ENCODE measurements at places on chromosomes 3 and 15.

DNA sequence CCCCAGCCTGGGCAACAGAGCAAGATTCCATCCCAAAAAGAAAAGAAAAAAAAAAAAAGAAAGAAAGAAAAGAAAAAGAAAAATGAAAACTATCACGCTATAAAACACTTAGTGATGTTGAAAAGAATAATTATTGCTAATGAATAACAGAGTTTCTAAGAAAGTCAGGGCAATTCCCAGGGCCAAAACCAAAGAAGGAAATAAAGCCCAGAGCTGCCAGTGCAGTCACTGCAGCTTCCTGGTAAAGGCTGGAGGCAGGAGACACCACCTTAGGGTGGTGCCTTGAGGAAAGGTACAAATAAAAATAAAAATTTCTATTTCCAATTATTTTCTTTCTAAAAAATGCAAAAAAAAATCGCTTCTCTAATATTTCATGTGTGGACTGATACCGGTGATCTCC lies 19.7 kb upstream of the UACA start:
- no peak for DNase-seq

DNA sequence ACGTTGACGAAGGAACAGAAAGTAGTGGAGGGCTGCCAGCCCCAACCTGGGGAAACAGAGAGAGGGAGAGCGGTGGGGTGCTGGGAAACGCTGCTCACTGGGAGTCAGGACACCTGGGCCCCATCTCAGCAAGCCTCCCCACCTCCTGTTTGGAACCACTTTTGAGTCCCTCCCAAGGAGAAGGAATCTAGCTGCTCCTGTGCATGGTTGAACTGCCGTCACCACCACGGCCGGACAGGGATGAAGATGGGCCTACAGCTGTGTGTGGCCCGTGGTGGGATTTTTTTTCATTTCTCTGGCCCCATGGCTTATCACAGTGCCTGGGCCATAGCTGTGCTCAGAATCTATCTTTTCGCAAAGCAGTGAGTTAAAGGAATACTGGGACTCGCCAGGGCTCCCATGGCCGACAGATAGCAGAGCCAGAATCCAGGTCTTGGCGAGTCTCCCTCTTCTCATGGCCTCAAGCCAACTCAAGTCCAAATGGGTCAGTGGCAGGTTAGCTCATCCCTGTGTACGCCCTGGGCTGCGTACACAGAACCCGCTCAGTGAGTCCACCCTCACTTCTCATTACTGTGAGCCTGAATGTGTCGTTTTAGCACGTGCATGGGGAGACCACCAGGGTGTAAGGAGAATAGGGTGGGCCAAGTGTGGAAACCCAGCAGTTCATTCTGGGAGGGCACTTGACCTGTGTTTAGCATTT lies 271.2 kb downstream of the FAM43A start:
- DNase-seq: no peak

DNA sequence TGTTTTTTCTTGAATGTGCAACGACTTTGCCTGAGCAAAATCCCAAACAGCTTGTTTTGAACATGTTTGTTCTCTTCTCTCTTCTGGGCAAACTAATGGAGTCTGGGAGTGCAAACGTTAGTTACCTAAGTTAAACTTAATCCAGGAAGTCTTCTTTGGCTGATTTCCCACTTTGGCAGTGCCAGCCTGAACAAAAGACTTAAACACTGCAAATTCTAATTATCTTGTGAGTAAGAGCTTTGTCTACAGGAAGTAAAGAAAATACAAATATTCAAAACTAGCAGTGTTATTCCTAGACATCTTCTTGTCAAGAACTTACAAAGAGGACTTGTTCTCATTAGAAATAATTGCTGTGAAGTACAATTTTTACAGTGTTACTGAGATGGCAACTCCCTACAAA lies 16.7 kb upstream of the DENND6A start:
- no peak for DNase-seq

GRCh38 chr3:38124324-38125122 lies 12.4 kb downstream of the ACAA1 start:
- DNase-seq: no peak

DNA sequence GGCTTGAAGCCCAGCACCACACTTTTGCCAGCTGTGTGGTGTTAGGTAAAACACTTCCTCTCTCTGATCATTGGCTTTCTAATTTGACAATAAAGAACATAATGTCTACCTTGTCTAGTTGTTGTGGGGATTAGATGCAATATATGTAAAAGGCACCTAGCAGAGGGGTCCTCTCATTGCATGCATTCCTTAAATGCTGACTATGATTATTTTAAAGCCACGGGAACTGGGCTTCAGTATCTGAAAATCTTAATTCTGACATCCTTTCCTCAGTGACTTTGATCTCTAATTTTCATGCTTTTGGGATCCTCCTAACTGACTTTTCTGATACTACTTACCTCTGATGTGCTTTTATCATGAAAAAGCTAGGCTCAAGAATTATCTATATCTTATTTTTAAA lies 596.3 kb downstream of the TAFA4 start:
- no peak for DNase-seq

DNA sequence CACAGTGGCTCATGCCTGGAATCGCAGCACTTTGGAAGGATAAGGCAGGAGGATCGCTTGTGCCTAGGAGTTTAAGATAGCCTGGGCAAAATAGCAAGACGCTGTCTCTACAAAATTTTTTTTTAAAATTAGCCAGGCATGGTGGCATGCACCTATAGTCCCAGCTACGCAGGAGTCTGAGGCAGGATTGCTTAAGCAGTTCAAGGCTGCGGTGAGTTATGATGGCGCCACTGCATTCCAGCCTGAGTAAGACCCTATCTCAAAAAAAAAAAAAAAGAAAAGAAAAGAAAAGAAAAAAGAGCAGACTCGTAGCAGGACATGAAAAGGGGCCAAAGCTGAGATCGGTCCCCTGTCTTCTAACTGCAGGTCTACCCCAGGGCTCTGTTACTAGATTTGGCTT lies 18.9 kb downstream of the SRGAP3 start:
- no peak for DNase-seq

Measured in activated naive CD4-positive, alpha-beta T cell treated with anti-CD3 and anti-CD28 coated beads, Interleukin-2, amount 50 U/mL, for 16 hours (primary cell).